ENCODE measurements at places on chromosomes 6 and 20.

GRCh38 chr6:30875244-30876038 is 8.9 kb upstream of the DDR1 start:
- DNase-seq: no peak

- DNase-seq: no peak
Observed at GRCh38 chr6:48986845-48987244, 476.2 kb downstream of the MMUT start.

DNA sequence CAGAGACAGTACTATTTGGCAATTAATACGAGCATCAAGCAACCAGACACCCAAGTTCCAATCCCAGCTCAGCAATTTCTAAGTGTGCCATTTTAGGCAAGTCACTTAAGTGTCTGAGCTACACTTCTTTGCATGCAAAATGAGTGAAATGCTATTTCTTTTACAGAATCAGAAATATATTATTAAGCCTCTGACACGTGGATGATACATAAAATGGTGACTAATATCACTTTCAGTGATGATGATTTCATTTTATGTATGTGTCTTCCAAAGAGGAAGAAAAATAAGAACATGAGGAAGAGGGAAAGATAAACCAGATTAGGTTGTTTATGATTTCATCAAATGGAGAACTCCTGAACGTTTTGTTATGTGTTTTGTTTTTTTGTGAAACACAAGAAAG is 158.6 kb downstream of the TSHZ2 start:
- DNase-seq: no peak

- peak; percentile 31 for DNase-seq
Observed at GRCh38 chr6:34237722-34238584, 1.3 kb downstream of the HMGA1 start.

GRCh38 chr20:15634102-15634501 is 939.1 kb downstream of the KIF16B start:
- no peak for DNase-seq
